ENCODE measurements at places on chromosomes 7 and 10.

DNA sequence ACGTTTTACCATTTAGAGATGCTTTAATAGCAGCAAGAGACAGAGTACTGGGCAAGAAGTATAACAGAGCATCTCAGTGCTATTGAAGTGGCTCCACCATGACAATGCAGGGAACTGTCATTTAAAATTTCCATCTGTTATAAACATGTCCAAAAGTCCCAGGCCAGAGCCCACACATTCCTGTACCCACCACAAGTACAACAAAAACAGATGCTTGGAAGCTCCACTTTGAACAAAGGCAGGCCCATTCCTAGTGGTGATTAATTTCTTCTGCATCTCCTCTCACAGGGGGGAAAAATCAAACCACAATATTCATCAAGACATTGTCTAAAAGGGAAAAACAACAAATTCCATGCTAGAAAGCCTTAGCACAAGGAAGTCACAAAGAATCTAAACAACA lies 627.9 kb downstream of the PARD3 start:
- DNase-seq, result no peak

GRCh38 chr10:73086816-73087215 lies 9.8 kb downstream of the P4HA1 start:
- no peak for DNase-seq

GRCh38 chr7:71017602-71018001 lies 114.3 kb upstream of the GALNT17 start:
- DNase-seq, result no peak

DNA sequence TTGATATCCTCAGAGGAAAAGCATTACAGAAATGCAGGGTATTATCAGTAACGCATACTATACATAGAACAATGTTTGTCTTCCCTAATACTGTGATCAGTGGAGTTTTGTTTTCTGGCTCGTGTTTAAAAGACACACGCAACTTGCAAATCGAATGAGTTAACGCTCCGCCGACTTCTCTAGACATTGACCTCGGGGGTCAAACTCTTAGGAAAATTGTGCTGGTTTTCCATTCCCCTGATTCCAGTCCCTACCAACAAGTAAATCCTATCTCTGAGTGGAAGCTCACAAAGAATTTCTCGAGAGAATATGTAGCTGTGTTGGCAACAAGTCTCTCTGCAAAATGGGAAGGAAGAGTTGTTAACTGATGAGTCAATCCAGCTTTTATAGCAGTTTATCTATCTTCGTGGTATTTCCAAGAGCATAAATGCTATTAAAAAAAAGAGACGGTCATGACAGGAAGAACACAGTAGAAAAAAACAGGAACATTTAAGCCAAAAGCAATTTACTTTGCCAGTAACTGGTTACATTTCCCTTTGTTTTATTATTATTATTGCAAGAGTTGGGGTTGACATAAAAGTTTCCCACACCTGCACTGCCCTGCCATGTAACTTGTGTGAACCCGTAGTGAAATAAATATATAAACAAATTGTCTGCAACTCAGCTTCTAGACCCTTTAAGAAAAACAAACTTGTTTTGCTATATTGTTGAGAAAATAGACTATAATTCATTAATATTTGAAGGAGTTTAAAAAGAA lies 144.4 kb downstream of the ARID5B start:
- DNase-seq, result no peak

DNA sequence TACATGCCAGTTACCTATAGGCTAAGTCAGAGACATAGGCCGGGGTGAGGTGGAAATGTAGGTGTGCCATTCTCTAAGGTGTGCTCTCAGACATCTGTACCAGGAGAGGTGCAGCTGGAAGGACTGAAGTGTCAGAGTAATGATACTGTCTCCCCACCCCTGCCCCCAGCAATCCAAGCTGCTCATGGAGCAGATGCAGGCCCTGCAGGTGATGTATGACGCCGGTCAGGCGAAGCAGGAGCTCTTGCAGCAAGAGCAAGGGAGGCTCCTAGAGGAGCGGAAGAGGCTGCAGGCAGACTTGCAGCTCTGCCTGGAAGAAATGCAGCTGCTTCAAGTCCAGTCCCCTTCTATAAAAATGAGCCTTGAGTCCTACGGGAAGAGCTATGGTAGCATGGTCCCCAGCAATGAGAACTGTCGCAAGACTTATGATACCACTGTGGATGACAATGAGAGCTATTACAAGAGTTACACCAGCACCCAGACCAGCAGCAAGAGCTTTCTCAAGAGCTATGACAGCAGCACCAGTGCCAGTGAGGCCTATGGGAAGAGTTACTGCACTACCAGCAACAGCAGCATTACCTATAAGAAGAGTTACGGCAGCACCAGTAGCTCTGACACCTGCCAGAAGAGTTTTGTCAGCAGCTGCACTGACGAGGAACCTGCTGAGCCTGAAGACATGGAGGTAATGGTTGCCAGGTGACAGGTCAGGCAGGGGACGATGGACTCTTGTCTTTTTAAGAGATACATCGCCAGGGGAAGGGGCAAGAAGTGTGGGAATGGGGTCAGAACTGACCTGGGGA lies 18.4 kb upstream of the FLNC start:
- no peak for DNase-seq

DNA sequence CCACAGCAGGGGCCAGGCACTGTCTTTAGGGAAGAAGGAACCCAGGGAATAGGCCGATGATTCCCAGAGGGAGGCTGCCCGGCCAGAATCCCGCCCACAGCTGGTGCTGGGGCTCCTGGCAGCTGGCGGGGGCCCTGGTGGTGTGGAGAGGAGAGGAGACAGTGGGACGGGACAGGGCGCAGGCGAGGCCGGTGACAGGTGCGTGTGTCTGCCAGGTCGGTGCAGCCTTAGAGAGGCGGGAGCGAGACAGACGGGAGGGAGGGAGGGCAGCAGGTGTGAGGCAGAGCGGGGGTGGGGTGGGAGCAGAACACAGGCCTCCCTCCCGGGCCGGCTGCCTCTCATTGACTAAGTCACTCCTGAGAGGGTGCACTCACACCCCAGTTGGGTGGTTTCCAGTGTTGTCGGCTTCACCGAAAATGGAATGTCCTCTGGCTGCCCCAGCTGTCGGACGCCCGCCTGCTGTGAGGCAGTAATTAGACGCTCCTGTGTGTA lies 55.2 kb downstream of the ELFN1 start:
- DNase-seq, result peak; percentile 76

GRCh38 chr10:102450124-102450373 lies 1.3 kb downstream of the C10orf95 start:
- DNase-seq, result no peak

- no peak for DNase-seq
Observed at GRCh38 chr7:90586091-90586490, 10.0 kb upstream of the CDK14 start.

GRCh38 chr10:74771054-74771453 lies 55.3 kb upstream of the KAT6B start:
- DNase-seq, result no peak

GRCh38 chr7:55086413-55087201 lies 67.8 kb downstream of the EGFR start:
- no peak for DNase-seq

GRCh38 chr10:50946991-50947781 lies 61.8 kb upstream of the A1CF start:
- DNase-seq, result no peak

DNA sequence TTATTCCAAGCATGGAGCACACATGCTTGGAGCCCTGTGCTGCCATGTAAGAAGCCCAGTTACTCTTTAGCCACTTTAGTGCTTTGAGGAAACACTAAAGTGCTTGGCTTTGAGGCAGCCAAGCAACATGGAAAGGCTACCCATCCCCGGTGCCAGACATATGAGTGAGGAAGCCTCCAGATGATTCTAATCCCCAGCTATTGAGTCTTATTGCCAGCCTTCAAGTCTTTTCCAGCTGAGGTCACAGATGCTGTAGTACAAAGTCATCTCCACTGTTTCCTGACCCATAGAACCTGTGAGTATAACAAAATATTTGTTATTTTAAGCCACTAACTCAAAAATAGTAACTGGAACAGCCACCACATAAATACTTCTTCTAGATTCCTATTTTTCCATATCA lies 91.4 kb upstream of the CYP26C1 start:
- no peak for DNase-seq

GRCh38 chr7:87210506-87210905 lies 9.0 kb downstream of the TMEM243 start:
- no peak for DNase-seq

DNA sequence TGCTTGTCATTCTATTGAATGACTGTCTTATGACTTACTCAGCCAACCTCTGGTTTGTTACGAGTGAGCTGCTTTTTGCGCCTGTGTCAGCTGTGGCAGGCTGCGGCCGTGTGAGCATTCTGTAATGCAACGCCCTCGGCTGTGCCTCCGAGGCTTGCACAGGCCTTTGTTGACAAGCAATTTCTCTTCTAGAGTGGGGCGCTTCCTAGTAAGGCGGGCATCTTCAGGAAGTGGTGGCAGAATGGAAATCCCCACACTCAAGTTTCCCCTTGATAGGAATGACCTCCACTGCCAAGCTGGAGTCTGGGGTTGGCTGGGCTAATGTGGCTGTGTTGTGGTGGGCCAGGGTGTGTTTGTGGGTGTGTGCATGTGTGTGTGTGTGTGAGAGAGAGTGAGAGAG lies 20.2 kb upstream of the TMEM178B start:
- DNase-seq, result no peak

- peak; percentile 30 for DNase-seq
Observed at GRCh38 chr10:44393051-44393630, 8.2 kb upstream of the CXCL12 start.

DNA sequence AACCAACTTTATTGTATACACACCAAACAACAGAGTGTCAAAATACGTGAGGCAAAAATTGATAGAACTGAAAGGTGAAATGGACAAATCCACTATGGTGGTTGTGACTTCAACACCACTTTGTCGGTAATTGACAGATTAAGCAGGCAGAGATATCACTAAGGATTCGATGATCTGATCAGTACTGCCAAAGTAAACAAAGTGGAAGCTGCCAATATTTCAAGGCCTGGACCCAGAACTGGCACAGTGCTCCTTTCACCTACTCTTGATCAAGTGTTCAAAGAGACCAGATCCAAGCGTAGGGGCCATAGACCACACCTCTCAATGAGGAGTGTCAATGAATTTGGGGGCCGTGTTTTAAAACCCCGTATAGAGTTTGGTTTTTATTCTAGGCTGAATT lies 167.0 kb downstream of the CDK14 start:
- no peak for DNase-seq

DNA sequence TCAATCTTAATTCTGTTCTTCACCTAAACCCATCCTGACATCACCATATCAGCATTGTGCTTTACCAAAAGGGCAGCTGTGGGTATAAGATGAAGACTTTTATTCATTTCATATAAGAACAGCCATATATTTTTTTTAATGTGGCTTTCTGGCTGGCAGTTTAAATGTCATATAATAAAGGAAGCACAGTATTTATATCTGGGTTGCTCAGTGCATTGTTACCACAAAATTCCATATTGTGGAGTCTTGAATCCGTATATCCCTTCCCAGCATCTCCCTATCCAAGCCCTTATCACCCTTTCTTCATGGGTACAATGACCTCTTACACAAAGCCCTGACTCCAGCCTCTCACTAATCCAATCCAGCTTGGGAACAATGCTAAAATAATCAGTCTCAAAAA lies 125.8 kb downstream of the RAPGEF5 start:
- no peak for DNase-seq

DNA sequence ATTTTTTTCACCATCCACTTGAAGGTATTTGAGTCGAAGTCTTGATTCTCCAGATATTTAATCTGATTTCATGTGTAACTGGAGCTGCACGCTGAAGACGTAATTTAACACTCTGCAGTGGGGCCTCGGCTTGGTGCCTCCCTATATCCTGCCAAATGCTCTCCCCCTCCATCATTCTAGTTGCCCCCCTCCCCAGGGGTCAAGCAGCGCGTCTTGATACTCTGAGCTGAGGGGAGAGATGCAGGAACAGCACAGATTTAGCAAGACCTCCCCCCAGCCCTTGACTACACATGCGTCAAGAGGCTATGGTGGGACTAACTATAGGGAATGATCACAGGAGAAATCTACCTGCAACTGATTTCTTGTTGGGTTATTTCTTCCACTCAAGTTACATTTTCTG lies 85.8 kb downstream of the PRPF18 start:
- peak; percentile 55 for DNase-seq

GRCh38 chr7:29356631-29357030 lies 162.1 kb downstream of the CHN2 start:
- peak; percentile 17 for DNase-seq

- no peak for DNase-seq
Observed at GRCh38 chr7:106329408-106329807, 44.6 kb upstream of the NAMPT start.

DNA sequence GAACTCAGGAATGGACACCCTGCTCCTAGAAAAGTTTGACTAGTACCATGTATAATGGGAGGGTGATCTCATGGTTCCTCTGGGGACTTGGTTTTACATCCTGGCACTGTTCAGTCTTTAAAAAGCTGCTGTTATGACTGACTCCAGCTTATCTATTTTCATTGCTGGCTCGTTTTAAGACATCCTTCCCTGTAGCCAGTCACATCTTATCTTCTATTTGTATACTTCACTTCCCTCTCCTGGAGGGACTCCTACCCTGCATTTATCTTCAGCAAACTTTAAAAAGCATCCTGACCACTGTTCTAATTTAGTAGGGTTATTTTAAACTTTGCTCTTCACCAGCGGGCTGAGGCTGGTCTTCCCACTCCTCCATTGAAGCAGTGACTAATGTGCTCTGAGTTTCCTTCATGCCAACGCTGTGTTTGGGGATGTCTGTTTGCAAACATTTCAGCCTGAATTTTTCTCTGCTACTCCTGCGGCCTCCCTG lies 72.9 kb upstream of the ARMC3 start:
- DNase-seq, result no peak

DNA sequence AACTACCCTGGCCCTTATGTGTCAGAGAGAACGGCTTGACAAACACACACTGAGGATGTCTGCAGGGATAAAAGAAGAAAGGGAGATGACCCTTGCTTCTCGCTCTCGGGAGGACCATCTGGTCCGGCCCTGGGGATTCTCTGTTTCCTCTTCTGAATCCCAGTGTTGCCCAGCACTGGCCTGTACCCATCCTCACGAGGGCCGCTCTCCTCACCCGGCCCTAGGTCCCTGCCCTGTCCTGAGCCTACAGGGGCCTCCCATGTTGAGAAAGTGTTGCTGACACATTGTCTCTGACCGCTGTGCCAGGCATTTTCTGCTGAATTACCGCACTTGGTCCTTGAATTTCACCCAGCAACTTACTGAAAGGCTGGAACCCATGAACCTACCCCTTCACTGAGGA lies 171.9 kb upstream of the LANCL2 start:
- DNase-seq, result no peak
